ENCODE measurements at places on chromosomes 6 and 20. TPM values are rescaled to one million over a fixed set of nuclear protein-coding genes. Genes with fewer than 3 reads are reported as not detected.

GJA1 gene
- not detected for total RNA-seq

MMP24 gene
- not detected for total RNA-seq

CLPSL2 gene
- total RNA-seq, result not detected

LRRC73 gene
- 0.34 TPM for total RNA-seq

CDH26 gene
- 1.4 TPM for total RNA-seq

ELOVL2 gene
- total RNA-seq, result not detected

SRMS gene
- total RNA-seq, result not detected

PDYN gene
- total RNA-seq, result not detected

LEMD2 gene
- 73.7 TPM for total RNA-seq

MAK gene
- total RNA-seq, result 0.15 TPM

CCM2L gene
- 0.20 TPM for total RNA-seq

CITED2 gene
- 22.5 TPM for total RNA-seq

TRAPPC3L gene
- not detected for total RNA-seq

PTGIS gene
- not detected for total RNA-seq

SLC35F1 gene
- total RNA-seq, result not detected

AVP gene
- total RNA-seq, result not detected

PGBD1 gene
- total RNA-seq, result 1.9 TPM

NMBR gene
- total RNA-seq, result not detected

MTO1 gene
- 58.5 TPM for total RNA-seq

POM121L2 gene
- total RNA-seq, result not detected

MATN4 gene
- total RNA-seq, result not detected

MOCS3 gene
- total RNA-seq, result 8.1 TPM

ASIP gene
- not detected for total RNA-seq

TNNC2 gene
- not detected for total RNA-seq

CD40 gene
- 410 TPM for total RNA-seq

SLC22A2 gene
- total RNA-seq, result not detected

RIMS4 gene
- total RNA-seq, result not detected

HRH3 gene
- not detected for total RNA-seq

MUC22 gene
- total RNA-seq, result not detected

VSX1 gene
- total RNA-seq, result not detected

FNDC11 gene
- total RNA-seq, result 1.3 TPM

BMP5 gene
- total RNA-seq, result not detected

CTCFL gene
- not detected for total RNA-seq

OXT gene
- not detected for total RNA-seq

MYT1 gene
- total RNA-seq, result 1.2 TPM

CCN6 gene
- total RNA-seq, result not detected

LAMA2 gene
- 0.07 TPM for total RNA-seq

GRIK2 gene
- total RNA-seq, result 0.11 TPM

DEFB132 gene
- total RNA-seq, result not detected

SYNGAP1 gene
- 25.4 TPM for total RNA-seq
